ENCODE measurements at places on chromosomes 1 and 21. TPM values are rescaled to one million over a fixed set of nuclear protein-coding genes. Genes with fewer than 3 reads are reported as not detected.

The PSMB2 gene
- polyA plus RNA-seq, result 104 TPM

The AMPD1 gene
- not detected for polyA plus RNA-seq

The NMNAT2 gene
- polyA plus RNA-seq, result 0.80 TPM

The AMY2B gene
- polyA plus RNA-seq, result 9.9 TPM

The MYOM3 gene
- 0.49 TPM for polyA plus RNA-seq

The LRIF1 gene
- 9.0 TPM for polyA plus RNA-seq

The CCDC30 gene
- 0.12 TPM for polyA plus RNA-seq

The GNG12 gene
- 148 TPM for polyA plus RNA-seq

The PTPN14 gene
- polyA plus RNA-seq, result 59.9 TPM

The SPRR1B gene
- polyA plus RNA-seq, result 503 TPM
